ENCODE measurements at places on chromosomes 12 and 14. TPM values are rescaled to one million over a fixed set of nuclear protein-coding genes. Genes with fewer than 3 reads are reported as not detected.

C12orf60 gene
- not detected for total RNA-seq

CD163 gene
- total RNA-seq: 2.9 TPM

CCDC38 gene
- total RNA-seq: 0.10 TPM

OR4K2 gene
- not detected for total RNA-seq

Data from T-helper 17 cell (primary cell).